ENCODE measurements at places on chromosomes 1 and 21.

GRCh38 chr1:9589144-9589718 is 520 bp downstream of the TMEM201 start:
- DNase-seq: peak; percentile 25

GRCh38 chr1:162632698-162633080 is 425 bp downstream of the DDR2 start:
- no peak for DNase-seq

DNA sequence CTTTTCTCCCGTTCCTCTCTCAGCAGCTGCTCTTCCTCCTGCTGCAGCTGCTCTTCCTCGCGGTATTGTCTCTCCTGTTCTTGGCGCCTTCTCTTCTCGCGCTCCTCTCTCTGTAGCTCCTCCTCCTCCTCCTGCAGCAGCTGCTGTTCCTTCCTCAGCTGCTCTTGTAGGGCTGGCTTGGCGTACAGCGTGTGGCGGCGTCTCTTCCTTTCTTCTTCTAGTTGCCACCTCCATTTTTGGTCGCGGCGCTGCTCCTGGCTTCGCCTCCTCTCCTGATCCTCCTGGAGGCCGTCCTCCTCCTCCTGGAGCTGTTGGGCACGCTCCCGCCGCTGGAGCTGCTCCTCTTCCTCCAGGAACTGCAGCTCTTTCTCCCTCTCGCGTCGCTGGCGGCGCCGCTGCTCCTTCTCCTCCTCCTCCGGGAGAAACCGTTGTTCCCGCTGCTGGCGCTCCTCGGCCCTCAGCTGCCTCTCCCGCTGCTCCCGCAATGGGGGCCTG is 4.8 kb downstream of the TCHH start:
- DNase-seq: no peak

DNA sequence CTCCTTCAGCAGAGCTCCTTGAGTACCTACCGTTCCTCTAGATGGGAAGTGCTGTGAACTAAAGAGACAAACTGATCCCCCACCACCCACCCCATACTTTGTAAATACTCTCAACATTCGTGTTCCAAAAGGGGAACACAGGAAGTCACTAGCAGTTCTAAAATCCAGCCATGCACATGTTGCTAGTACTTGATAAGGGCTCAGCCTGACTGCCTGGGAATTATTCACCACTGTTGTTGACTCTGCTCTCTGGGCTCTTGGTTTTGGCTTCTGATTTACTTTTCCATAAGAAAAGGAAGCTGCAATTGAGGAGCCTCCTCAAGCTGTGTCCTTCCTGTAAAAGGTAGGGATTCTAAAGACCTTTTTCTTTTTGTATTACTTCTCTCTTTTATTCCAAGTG is 67.5 kb downstream of the IVNS1ABP start:
- no peak for DNase-seq

DNA sequence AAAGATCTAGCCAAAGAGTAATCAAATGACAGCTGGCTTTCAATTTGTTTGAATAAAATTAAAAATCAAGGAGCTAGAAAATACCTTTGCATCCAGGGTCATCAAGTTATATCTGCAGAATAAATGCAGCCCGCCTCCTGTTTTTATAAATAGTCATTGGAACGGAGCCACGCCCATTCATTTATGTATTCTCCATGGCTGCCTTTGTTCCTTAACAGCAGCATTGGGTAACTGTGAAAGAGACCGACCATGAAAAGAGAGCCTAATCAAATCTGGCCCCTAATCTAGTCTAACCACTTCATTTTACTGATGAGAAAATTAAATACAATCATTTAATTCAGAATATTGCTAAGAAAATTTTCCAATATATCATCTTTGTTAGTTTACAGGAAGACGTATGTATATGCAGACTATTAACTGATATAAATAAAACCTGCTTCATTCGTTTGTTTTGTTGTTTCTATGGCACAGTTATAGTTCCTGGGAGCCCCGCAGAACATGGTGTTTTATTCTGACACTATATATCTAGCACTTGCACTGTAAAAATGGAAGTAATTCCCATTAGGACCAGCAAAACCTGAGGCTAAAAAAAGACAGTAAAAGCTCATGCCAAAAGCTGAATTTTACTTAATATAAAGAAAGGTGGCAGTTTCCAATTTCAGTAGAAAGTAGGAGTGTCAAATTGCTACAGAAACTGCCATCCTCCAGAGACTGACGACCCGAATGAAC is 111.8 kb upstream of the PALMD start:
- no peak for DNase-seq

DNA sequence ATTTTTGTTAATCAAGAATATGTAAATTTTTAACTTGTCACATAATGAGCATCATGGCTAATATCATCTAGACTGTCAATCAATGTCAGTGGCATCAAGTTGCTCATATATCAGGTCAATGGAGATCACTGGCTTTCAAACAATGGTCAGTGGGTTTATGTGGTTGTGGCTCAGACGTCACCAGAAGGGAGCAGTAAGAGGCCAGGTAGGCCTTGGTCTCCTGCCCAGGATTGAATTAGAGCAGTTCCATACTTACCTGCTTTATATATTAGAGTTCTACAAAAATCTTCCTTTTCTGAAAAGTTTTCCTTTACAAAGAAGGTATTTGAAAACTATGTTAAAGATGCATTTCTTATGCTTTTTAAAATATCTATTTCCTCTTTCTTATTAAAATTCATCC is 206.3 kb upstream of the B3GALT2 start:
- DNase-seq: no peak

GRCh38 chr1:1116701-1117468 is 996 bp upstream of the C1orf159 start:
- DNase-seq: peak; percentile 15

GRCh38 chr1:23555986-23556634 is 3.2 kb downstream of the ID3 start:
- DNase-seq: no peak

DNA sequence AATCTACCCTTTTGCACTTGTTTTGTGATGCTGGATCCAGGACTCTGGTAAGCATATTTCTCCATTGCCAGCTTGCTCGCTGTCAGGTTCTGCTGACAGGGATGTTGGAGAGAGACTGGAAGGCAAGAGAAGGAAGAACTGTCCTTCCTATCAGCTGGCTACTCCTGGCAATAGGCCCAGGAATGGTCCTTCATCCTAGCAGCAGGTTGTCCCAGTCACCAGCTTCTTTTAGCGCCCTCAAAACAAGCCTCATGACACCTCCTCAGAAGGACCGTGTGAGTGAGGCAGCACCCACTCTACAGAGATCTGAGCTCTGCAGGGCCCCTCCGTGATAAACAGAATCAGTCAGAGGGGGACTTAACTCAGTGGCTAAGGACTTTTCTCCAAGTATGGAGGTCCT is 33.1 kb upstream of the SLAMF9 start:
- no peak for DNase-seq

- DNase-seq: no peak
Observed at GRCh38 chr1:75731881-75732280, 7.4 kb downstream of the ACADM start.

DNA sequence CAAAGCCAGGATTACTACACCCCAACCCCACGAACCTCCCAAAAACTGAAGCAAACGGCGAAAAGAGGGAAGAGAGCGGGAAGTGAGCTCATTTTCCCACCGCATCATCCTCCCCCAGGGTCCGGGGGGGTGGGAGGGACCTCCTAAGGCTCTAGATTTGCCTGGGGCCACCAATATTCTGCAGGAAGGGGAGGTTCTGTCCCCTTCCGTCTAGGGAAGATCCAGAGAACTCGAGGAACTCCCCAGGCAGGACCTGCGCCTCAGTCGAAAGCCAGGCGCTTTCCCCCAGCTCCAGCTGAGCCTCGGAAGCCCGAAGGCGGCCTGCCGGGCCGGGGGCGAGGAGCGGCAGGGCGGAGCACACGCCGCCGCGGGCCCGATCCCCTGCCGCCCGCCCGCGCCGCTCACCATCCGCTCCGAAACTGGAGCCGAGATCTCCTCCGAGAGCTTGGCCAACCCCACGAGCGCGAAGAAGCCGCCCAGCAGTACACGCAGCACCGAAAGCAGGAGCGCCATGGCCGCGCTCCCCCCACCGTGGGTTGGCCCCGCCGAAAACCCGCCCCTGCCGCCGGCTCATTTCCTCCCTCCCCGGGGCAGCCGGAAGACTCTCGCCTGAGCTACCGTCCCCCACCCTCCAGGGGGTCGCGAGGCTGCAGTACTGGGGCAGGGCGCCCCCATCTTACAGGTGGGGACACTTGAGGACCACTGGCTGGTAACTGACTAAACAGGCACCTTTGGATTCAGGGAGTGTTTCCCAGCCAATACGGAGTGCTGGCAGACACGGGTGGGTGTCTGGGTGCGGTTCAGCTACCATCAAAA is at the start of gene TMEM35B:
Gene TMEM35B (minus strand): TSS at position 555 of the 816 bp plus-strand sequence. CDS start 42 bp downstream, at position 513.
- DNase-seq: peak; percentile 68

DNA sequence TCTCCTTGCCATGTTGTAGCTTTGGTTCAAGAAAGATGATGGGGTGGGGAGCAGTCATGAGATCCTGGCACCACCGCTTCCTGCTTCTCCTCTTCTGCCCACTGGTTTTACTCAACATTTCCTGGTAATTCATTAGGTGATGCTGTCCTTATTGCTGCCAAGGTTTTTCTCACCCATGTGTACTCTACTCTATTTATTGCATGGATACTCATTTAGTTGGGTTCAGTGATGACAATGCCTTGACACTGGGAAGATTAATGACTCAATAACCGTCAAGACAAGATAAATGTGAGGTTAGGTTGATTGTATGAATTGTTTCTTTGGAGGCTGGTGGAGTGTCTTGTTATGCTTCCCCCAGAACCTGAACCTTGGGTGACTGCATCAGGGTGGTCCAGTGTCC is 484.2 kb downstream of the SIPA1L2 start:
- DNase-seq: no peak

GRCh38 chr1:109975718-109976117 is 8.8 kb upstream of the AHCYL1 start:
- no peak for DNase-seq

DNA sequence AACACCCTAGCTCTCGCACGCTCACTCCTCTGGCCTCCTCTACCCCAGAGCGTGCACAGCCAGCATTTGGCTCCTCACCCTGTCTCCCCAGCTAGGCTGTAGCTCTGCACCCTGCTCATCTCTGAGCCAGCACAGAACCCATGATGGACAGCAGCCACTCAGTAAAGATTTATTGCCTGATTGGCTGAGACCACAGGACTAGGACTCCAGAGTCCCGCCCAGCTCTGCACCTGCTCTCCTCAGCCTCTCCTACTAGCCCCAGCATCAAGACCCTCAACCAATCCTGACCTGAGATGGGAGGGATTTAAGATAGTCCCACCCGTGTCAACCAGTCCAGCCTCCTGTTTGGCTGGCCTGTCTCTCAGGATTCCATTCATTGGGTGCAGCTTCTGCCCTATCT is 9.3 kb downstream of the C1QB start:
- DNase-seq: no peak

DNA sequence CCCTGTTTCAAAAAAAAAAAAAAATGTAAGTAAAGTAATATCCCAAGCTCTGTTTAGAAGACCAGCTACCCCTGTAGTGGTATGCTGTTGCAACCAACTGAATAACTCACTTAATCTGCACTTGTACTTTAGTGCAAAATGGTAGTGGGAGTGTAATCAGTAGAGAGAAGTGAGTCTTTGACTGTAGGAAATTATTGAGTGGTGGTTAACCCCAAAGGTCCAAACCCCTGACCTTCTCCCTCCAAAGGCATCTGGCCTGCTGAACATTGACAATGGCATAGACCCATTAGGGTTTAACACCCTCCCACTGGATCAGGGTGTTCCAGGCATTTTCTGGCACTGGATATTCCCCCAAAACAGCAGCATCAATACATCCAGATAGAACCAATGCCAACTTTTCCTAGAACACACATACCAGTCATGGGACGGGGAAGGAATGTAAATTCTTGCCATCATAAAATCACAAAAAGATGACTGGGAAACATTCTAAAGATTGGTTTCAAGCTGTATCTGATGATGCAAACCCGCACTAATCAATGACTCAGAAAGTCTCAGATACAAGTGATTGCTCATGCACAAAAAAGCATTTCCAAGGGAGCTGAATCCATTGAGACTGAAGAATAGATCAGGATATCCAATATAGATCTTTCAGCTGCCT is 110.3 kb downstream of the MRPL39 start:
- DNase-seq: no peak

GRCh38 chr21:38361324-38361723 is 104.5 kb downstream of the KCNJ15 start:
- no peak for DNase-seq

DNA sequence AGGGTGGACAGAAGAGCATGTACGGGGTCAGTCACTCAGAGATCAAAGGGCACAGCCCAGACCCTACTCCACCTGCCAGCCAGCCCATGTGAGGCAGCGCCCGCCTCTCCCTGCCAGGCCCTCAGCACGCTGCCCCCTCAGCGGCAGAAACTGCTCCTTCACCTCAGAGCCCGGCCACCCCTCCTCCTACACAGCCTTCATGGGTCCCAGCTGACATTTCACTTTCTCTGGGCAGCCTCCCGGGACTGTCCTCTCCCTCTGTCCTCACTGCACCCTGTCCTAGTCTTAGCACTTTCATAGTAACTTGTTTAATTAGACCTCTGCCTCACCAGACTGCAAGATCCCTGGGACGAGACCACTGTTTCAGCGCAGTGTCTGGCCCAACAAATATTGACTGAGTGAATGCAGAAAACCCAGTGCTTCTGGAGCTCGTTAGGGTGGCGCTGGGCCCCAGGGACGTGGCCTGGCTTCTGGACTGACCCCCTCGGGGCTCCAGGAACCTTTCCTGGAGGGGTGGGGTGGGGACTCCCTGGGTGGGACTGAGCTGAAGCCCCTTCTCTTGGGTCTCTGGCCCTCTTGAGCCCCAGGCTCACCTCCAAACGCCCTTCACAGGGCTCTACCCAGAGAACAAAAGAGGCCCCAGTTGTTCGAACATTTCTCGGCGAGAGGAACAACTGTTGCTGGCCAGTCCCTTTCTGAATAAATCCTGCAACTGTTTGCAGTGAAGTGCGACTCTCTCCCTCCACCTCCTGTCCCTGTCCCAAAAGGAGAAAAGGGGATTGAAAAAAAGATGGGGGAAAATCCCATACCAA is 114.9 kb downstream of the CASZ1 start:
- no peak for DNase-seq

DNA sequence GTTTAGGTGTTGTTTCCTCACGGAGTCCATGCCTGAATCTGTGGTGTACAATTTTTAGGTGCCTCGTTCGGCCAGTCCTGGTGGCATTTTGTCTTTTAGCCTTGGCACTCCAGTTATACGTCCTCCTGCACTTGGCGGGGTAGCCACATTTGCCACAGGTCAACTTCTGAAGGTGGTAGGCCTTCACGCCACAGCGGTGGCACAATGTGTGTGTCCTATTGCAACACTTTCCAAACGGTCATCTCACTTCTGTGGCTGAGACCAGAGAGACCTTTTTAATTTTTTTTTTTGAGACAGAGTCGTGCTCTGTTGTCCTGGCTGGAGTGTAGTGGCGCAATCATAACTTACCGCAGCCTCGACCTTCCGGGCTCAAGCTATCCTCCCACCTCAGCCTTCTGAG is 49.1 kb downstream of the CAMTA1 start:
- DNase-seq: no peak

DNA sequence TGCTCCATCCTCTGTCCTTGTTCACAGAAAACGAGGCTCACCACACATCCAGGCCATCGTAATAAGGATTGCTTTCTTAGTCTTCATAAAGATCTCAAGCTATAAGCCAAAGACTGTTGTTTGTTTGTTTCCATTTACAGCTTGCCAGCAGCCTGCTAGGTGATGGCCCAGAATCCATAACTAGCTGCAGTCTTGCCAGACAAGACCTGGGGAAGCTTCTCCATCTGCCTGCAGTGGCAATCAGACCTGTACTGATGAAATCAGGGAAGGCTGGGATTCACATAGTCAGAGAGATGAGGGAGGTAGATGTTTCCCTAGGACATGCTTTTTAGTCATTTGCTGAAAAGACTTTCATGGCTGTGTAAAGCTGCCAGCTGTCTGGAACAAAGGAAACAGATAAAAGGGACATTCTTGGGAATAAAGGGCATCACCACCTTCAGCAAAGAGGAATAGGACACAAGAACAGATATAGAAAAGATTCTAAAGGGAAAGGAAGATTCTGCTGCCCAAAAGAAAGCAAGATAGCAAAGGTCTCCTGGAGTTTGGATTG is 51.0 kb downstream of the MT1HL1 start:
- no peak for DNase-seq

All from activated T-cell treated with anti-CD3 and anti-CD28 coated beads for 24 hours (primary cell).